ENCODE measurements at places on chromosomes 4 and X. TPM values are rescaled to one million over a fixed set of nuclear protein-coding genes. Genes with fewer than 3 reads are reported as not detected.

Gene RAPGEF2
- 55.2 TPM for total RNA-seq

Gene CLTRN
- total RNA-seq, result not detected

Gene FAT4
- 33.2 TPM for total RNA-seq

Gene TCEAL1
- total RNA-seq, result 14.6 TPM

Gene AFM
- total RNA-seq, result not detected

Gene HGFAC
- total RNA-seq, result 0.49 TPM

Gene ARR3
- not detected for total RNA-seq

Gene NCAPG
- 66.4 TPM for total RNA-seq

Gene DUSP9
- total RNA-seq, result not detected

Gene ARHGAP36
- not detected for total RNA-seq

Gene KLB
- total RNA-seq, result not detected

Gene HSFX3
- total RNA-seq, result not detected

Gene CXorf49
- total RNA-seq, result not detected

Gene GAB3
- total RNA-seq, result 6.2 TPM

Gene CFP
- 1.9 TPM for total RNA-seq

Gene MAPK10
- total RNA-seq, result 0.37 TPM

Gene ACOX3
- 26.3 TPM for total RNA-seq

Gene PPP4R3C
- total RNA-seq, result not detected

Gene DDIT4L
- 1.4 TPM for total RNA-seq

All from endothelial cell of umbilical vein (primary cell).